ENCODE measurements at places on chromosomes 6 and 20.

- no peak for DNase-seq
These were observed 32.7 kb upstream of the MAP7 start for GRCh38 chr6:136582711-136583471.

- DNase-seq = no peak
These were observed 71.3 kb downstream of the OTOR start for GRCh38 chr20:16819483-16819882.

DNA sequence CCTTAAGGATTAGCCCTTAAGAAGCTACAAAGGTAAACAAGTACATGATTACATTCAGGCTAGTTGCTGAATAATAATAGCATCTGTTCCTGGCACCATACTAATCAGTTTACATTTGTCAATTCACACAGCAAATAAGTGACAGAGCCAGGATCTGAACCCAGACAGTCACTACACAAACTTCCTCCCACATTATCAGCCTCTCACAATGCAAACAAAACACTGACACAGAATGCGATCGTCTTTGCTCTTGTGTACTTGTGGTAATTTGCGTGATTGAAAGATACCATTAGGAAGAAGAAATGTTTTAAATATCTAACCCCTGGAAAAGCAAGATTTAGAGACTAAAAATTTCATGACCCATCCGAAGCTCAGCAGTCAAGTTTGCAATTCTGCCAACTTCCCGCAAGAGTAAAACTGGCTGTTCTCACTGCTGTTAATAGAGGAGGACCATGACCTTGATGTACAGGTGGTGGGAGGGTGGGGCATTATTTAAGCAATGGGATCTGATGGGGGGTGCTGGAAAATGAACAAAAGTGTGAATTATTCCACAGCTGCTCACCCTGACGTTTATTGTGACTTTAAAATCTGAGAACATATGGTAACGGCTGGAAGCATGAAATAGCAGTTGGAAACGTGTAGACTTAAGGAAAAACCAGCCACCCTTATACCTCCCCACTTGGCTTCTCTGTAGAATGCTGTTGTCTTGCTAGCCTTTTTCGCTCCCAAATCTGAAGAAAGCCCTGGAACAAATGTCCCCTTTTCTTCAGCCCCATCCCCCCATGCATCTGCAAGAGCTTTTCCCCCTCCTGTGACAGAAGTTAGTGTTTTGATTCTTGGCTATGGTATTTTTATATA lies 95.3 kb upstream of the ARMC2 start:
- DNase-seq = peak; percentile 50

- DNase-seq = no peak
These were observed 61.3 kb upstream of the CARMIL1 start for GRCh38 chr6:25217829-25218228.

GRCh38 chr20:64111841-64112641 lies 4.7 kb upstream of the NPBWR2 start:
- peak; percentile 40 for DNase-seq

- no peak for DNase-seq
These were observed 87.3 kb downstream of the PKHD1 start for GRCh38 chr6:52000064-52000463.

GRCh38 chr6:123014835-123015234 lies 18.8 kb downstream of the CLVS2 start:
- DNase-seq = no peak

GRCh38 chr20:46894579-46894958 lies at the start of gene EYA2:
EYA2 (plus strand) TSS chr20:46894843; CDS start chr20:46990011, 95,168 bp downstream.
- peak; percentile 63 for DNase-seq

GRCh38 chr20:15200147-15200565 lies 862.7 kb upstream of the FLRT3 start:
- DNase-seq = no peak

DNA sequence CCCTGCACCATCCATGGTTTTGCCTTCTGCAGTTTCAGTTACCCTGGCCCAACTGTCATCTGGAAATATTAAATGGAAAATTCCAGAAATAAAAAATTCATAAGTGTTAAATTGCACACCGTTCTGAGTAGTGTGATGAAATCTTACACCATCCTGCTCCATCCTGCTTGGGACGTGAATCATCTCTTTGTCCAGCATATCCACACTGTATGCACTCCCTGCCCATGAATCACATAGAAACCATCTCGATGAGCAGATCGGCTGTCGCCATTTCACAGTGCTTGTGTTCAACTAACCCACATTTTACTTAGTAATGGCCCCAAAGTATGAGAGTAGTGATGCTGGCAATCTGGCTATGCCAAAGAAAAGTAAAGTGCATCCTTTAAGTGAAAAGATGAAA lies 105.9 kb upstream of the ID4 start:
- DNase-seq = no peak

DNA sequence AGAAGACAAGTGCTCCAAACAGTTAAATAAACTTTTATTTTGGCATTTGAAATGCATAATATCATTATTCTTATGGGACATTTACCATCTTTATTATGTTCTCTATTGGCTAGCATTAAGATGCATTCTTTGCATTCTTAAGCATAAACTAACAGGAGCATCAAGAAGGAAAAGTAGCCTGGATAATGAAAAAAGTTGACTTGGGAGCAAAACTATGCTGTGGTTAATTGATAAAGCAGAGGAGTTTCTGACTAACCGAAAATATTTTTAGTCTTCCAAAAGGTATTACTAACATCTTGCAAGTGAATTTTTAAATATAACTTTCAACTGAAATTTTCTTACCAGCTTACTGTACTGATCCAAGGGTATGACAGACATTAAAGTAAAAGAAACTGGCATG lies 140.3 kb downstream of the FLRT3 start:
- DNase-seq = no peak

- no peak for DNase-seq
These were observed 14.7 kb downstream of the CAP2 start for GRCh38 chr6:17408081-17408480.

DNA sequence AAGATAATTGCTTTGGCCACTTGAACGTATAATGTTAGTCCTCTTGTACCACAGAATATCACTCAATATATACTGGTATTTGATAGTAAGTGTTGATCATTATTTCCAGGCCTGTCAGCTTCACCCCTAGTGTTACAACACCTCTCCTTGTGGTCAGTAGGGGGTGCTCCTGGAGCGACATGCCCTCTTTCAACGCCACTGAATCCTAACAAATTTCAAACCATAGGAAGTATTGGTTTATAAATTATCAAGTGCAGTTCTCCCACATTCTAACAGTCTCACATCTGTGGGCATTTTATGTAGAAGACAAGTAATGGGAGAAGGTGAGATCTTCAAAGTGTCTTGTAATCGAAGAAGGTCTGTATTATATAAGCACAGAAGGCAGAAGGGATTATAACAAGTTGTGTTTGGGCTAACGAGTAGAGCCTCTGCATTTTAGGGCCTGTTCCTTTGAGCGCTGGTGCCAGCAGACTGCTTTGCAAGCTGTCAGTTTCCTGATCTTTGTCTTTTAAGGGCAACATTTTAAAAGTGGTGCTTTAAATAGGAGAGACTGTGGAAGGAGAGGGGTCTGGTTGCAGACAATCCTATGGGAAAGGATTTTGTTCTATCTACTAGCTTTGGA lies 57.1 kb upstream of the CEP162 start:
- DNase-seq = no peak

GRCh38 chr20:35006531-35006971 lies 50.9 kb downstream of the MYH7B start:
- no peak for DNase-seq

GRCh38 chr20:59983076-59983475 lies 24.9 kb downstream of the CDH26 start:
- DNase-seq = no peak

GRCh38 chr20:2089447-2089846 lies 12.2 kb upstream of the STK35 start:
- no peak for DNase-seq

DNA sequence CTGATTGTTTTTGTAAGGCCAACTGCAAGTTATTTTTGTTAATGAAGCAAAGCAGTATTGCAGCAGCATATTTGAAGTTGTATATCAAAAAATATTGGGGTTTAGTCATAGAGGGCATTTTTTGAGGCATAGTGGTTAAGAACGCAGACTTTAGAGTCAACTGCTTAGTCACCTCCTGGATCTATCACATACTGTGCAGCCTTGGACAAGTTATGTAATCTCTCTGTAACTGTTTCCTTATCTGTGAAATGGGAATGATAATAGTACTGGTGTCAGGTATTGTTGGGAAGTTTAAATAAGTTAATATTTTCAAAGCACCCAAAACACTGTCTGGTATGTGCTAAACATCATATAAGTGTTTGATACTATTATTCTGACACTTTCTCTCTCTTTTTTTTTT lies 27.2 kb upstream of the EFHC1 start:
- no peak for DNase-seq

- DNase-seq = no peak
These were observed 174.9 kb upstream of the GGTLC1 start for GRCh38 chr20:24163506-24163905.

DNA sequence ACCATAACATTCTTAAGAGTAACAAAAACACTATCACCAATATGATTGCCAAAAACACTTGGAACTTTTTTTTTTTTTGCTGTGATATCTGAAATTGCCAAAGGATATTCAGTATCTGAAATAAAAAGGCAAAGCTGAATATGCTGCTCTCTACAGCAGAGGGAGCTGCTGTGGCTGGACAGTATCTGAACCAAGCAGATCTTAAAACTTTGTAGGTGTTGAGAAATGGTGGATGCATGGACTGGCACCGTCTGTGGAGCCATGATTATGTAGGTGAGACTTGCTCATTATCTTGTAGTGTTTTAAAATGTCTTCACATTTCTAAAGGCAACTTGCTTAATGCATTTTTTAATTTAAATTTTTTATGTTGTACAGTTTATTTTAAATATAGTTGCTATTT lies 9.2 kb downstream of the PDCD2 start:
- no peak for DNase-seq

- DNase-seq = no peak
These were observed 56.5 kb downstream of the CD40 start for GRCh38 chr20:46174469-46175126.

DNA sequence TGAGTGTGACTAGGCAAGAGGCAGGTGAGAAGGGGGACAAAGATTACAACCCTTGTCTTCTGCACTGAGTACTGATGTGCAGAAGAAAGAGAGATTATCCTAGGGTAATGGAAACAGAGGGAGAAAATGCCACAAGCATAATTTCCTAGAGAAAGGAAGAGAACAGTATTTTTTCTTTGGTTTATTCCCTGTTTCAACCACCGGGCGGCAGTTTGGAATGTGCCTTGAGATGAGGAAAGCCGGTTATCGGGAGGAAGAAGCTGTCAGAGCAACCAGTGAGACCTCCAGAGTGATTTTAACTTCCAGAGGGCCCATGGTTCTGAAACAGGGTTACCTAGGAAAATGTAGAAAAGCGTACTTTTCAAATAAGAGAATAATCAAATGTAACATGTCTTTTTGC lies 121.4 kb downstream of the REV3L start:
- peak; percentile 22 for DNase-seq

DNA sequence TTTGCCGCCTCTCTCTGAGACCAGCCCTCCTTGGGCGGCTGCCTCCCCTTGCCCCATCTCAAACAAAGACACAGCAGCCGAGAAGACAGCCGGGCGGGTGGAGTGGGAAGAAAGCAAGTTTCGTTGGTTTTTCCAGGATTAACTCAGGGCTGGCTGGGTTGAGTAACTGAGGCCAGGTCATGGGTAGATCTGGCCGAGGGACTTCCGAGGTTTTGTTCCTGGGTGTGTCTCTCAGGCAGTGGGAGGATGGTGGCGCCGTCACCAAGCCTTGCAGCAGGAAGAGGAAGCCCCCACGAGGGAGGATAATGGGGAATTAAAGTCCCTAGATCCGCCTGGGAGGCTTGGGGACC lies 167.2 kb downstream of the TTLL2 start:
- no peak for DNase-seq

DNA sequence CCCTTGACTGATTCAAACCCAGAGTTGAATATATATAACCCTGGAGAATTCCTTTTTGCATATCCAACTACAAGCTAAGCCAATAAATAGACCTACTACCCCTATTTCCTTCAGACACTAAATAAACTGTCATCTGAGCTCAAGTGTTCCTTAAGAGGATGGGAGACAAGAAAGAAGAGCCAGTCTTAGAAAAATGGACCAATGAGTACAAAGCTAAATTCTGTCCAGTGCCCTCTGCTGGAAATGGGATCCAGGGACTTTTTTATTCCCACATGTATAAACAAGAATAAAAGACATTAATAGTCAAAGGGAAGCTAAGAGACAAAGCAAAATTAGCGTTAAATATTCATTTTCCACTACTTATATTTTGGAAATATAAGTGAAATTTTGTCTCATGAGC lies 4.8 kb downstream of the PPP1R10 start:
- DNase-seq = no peak

- DNase-seq = no peak
These were observed 104.0 kb downstream of the BANF2 start for GRCh38 chr20:17803765-17804164.

- no peak for DNase-seq
These were observed 91.5 kb upstream of the MLN start for GRCh38 chr6:33895296-33895695.

- peak; percentile 91 for DNase-seq
These were observed 9.4 kb upstream of the ARMC12 start for GRCh38 chr6:35727231-35727934.

DNA sequence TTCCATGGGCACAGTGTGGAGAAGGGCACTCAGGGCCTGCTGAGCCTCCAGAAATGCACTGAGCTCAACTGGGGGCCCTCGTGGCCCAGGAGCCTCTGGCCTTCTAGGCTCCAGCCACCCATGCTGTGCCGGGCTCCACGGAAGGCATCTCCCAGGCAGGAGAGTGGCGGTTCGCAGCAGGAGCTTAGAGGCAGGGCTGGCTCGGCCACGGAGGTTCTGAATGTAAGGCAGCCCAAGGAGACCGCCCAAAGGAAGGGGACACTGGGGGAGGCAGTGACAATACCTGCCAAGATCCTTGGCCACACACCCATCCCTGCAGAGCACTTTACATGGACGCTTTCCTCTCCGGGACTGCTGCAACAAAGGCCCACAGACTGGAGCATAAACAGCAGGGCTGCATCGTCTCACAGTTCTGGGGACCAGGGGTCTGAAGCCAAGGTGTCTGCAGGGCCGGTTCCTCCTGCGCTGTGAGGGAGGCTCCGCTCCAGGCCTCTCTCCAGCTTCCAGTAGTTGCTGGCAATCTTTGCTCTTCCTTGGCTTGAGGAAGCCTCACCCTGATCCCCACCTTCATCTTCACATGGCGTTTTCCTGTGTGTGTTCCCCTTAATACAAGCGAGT lies 128.2 kb upstream of the CDH4 start:
- no peak for DNase-seq

DNA sequence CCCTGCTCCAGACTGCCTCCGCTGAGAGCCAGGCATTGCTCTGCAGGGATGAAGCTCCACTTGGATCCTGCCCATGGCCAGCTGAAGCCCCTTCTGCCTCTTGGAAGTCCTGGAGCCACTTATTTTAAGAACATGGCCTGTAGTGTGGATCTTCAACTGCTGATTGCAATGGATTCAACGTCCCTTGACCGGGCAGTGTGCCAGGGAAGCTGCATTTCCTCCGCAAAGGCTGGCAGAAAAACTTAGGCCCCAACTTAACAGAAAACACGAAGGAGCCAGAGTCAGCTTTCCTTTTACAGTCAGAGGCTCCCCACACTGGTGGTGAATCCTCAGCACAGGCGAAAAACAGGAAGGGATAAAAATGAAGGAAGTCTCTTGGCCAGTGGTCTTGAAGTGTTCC lies 26.3 kb upstream of the FOXQ1 start:
- no peak for DNase-seq

Data from NCI-H2171 (cell line).